ENCODE measurements at places on chromosomes 2 and 18.

DNA sequence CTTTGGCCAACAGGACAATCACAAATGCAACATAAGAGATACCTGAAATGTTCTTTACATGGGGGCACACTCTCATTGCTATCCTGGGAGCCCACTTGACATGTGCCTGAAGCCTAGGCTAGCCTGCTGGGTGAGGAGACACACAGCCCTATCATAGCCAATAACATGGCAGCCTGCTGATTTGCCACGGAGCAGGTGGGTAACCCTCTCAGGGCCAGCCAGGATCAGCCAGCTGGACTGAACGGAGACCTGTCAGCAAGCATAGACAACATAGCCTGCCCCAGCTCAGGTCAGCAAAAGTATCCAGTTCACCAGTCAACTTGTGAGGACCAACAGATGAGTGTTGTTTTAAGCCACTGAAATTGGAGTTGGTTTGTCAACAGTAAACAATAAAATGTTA, 566.5 kb downstream of the DCDC2C start:
- no peak for DNase-seq

DNA sequence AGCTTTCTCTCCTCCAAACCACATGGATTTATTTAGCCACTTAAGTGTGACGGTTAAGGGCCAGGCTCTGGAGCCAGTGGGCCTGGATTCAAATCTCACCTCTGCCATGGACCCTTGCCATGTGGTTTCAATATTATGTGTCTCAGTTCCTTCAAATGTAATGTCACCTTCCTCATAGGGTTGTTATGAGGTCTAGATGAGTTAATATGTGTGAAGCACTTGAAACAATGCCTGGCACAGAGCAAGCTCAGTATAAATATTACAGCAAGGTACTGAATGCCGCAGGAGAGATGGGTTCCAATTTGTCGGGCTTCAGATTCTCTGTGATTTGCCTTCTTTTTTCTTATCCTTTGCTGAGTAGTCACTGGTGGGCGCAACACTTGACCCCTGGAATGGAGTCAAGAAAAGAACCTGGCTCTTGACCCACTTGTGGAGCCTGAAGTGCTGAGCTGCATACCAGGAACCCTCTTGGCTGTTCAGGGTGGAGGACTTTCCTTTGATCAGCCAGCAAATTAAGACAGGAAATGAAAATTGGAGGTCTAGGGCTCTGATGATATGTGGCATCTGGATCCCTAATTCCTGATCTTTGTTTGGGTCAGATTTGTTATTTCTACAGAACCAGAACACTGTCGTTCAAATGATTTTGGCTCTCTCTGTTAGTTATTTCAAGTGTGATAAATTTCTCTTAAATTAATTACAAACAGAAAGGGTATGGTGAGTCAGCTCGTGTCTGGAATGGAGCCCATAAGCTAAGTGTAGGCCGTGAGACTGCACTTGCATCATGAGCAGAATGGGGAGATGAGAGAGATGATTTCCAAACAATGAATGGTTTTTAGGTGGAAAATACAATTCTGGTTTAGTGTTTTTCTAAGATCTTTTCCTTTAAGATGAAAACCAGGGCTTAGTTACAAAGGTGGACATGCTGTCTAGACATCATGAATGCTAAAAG, 293.0 kb downstream of the KCNS3 start:
- DNase-seq = no peak

DNA sequence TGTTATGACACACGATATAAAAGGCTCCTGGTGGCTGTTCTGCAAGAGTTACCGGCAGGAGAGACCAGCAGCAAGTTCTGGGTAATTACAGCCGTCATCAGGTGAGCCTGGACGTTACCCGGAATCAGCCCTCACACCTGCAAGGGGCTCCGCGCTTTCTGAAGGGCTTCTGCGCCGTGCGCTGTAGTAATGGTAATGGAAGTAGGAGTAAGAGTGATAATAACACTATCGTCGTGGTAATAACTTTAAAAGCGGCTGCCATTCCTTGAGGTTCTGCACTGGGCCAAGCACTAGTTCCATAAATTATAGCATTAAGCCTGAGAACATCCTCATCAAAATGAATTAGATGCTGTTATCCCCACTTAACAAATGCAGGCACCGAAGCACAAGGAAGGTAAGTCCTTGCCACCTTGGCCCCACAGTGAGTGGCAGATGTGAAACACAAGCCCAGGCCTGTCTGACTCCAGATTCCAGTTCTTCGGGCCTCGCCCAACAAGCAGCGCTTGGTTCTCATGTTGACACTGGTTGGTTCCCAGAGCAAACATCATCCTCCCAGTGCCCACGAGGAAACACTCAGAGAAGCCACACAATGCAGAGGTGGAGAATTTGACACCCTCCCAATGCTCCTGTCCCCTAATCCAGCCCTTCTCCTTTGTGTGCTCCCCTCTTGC, 205.2 kb downstream of the EIPR1 start:
- no peak for DNase-seq

- no peak for DNase-seq
These were observed 75.0 kb downstream of the KCNG2 start for GRCh38 chr18:79872527-79873444.

DNA sequence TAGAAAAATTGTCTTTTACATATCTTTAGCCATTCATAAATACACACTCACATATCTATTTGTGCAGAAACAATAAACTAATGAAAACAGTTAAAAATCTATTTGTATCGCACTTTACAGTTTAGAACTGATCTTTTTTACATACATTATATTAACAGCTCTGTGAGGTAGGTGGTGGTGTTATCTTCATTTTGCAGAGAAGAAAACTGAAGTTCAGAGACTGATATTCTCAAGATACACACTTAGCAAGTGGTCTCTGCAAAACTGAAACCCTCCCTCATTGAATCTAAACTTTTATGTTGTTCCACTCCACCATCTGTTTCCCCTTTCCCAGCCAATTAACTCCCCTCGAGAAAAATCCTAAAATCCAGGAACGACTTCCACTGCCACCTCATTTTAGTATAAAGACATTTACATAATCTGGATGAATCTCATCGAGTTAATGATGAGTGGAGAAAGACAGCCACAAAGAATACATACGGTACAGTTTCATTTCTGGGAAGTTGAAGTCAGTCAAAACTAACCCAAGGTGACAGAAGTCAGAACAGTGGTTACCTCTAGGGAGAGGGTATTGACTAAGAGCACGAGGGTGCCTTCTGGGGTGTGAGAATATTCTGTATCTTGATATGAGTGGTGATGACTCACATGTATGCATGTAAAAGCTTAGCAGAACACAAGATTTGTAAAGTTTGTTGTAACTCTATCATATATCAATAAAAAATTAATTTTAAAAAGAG, 524.2 kb upstream of the TCF4 start:
- no peak for DNase-seq

- no peak for DNase-seq
These were observed 61.1 kb upstream of the UGP2 start for GRCh38 chr2:63780518-63781155.

DNA sequence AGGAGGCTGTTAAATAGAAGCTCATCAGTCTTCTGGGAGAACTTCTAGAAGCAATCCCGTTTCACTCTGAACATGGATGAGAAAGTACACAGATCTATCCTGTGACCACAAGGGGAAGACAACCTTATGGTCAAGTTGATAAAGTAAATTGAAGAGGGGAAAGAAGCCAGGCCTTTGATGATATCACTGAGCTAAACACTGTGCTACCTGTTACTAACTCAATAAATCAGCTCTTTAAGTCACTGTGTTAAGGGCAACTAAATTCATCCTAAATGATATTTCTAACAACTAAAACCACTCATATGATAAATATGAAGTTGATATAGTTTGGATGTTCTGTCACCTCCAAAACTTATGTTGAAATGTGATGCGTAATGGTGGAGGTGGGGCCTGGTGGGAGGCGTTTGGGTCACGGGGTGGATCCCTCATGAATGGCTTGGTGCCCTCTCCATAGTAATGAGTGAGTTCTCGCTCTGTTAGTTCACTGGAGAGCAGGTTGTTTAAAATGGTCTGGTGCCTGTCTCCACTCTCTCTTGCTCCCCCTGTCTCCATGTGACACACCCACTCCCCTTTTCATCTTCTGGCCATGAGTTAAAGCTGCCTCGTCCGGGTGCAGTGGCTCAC, 23.6 kb downstream of the OLA1 start:
- DNase-seq = no peak

GRCh38 chr2:213213186-213213585, 61.8 kb upstream of the IKZF2 start:
- no peak for DNase-seq

DNA sequence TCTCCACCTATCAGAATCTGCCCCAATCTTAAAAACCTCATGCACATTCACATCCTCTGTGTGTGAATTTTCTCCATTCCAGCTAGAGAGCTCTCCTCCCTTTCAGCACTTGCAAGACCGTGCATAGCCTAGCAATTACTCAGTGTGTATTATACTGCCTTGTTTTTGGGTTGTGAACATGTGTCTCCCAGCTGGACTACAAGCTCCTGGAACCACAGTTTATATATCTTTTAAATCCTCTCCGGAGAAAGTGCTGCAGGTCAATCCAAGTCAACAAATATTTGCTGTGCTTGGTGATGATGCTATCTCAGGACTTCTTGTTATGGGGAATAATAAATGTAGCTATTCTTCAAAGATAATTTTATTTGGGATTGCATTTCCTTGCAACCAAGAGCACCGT, 58.2 kb upstream of the MEX3C start:
- DNase-seq = no peak

Data from inflammatory macrophage (primary cell).